T-helper 2 cell treated with Interferon-gamma antibody and Interleukin-4, amounts not matched to agents 5 μg/mL and 100 μg/mL, for 36 hours (primary cell): ENCODE measurements at places on chromosomes 6 and 20.
A peak's percentile ranks its signal among the peaks of the same experiment; 100 is the strongest.

GRCh38 chr6:42522036-42522435, 41.8 kb upstream of the UBR2 start:
- DNase-seq = no peak

DNA sequence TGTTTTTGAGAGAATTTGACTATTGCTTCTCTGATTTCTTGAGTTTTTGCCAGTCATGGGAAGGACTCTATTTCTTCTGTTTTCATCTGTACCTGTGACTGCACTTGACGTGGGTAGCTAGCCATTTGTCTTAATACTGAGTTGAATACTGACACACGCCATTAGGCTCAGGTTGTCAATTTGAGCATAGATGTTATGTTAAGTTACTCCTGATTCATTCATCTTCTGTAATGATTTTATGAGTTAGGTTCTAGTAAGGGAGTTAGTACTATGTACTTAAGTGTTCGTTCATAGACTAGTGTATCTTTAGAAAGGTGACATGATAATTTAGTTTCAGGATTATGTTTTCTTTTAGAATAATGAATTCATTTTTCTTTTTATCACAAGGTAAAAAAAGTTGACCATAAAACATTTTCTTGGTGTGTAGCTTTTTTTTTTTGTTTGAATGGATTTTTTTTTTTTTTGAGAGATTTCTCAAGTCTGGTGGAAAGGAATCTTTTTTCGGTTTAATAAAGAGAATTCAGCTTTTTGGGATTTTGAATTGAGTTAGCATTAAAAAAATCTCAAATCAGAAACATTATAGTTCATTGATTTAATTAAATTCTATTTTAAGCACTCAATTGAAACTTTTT, 1.7 kb downstream of the AFDN start:
- DNase-seq = no peak

DNA sequence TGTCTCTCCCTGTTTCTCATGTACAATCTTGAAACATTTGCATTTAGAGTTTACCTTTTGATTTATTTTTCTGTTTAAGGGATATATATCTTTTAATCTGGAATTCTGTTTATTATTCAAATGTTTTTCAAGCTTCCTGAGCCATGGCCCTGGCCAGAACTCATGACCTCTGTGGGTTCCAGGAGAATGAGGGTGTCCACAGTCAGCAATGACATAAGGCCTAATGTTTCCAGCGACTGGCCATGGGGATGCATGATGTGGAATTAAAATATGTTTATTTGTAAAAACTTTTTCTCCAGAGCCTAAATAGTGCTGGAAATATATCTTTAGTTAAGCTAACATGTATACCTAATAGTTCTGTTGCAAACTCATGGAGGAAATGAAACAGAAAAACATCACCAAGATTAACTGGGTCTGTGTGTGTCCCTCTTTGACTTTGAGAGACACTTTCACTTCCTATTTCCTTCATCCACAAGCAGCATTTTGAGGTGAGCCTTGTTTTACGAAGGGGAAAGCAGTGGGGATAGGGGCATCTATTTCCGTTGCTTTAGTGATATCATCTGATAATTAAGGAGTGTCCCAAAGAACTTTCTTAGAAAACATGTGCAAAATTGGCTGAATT, 87.6 kb downstream of the SMOC2 start:
- no peak for DNase-seq

- peak; percentile 56 for DNase-seq
Observed at GRCh38 chr6:32192608-32193039, at the start of gene GPSM3. Gene GPSM3 (minus strand): TSS chr6:32192643. CDS start chr6:32192513, 130 bp downstream.

- DNase-seq = no peak
Observed at GRCh38 chr20:38191654-38192053, 26.6 kb upstream of the TGM2 start.
